ENCODE measurements at places on chromosomes 1 and 21.

DNA sequence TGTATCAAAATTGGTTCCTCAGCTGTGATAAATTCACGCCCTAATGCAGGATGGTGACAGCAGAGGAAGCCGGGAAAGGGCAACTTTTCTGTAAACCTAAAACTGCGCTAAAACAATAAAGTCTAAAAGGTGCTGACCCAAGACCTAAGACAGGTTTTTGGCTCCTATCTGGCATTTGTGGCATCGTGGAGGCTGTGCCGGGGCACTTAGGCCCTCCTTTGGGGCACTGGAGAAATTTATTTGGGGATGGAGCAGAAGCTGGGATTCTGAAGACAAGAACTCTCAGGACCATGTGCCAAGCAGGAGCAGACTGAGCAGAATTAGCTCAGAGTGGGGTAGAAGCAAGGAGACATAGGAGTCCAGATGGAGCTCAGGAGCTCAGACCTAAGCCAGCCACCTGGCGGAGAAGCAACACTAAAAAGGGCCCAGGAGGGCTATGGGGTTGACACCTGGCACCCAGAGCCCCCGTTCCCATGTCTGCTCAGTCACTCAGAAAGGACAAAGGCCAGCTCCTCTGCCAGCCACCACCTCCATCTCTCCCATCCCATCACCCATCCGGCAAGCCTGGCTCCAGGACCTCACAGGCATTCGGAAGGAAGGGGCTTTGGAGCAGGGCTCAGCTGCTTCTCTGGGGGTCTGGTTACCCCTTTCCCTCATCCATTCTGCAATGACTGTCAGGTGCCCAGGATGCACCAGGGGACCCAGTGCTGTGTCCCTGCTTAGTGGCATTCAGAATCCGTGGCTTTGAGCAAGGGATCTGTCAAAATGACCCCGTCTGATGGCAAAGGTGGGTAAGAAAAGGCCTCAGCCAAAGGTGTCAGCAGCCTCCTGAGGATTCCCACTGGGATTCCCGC is 347.7 kb downstream of the NPHP4 start:
- no peak for DNase-seq

- DNase-seq: no peak
Measured at GRCh38 chr1:177385760-177386698, 215.3 kb downstream of the BRINP2 start.

DNA sequence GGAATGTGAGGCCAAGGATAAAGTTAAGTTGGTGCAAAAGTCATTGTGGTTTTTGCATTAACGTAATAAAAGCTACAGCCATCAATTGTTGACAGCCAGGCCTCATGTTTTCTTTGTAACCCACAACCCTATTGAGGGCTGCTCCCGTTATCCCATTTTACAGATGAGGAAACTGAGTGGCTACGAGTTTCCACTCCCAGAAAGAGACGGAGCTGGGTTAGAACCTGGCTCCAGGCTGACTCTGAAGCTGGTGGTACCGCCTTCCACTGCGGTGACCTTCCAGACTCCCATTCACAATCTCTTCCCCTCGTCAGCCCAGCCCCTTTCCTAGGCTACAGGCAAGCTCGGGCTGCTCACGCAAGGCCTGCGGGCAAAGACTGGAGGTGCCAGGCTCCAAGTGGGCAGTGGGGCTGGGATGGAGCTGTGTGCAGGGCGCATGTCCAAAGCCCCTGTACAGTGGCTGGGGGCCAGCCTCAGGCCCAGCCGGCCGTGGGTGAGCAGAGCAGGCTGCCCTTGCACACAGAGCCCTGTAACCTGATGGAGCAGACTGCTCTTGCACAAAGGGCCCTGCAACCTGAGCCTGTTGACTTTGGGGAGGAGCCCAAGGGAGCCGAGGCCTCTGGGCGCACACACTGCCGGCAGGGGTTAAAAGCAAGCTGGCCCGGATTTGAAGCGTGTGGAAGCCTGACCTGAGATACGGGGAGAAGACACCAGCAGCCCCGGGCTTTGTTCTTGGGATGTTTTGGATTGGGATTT is 97.4 kb upstream of the TMPRSS2 start:
- DNase-seq: no peak

DNA sequence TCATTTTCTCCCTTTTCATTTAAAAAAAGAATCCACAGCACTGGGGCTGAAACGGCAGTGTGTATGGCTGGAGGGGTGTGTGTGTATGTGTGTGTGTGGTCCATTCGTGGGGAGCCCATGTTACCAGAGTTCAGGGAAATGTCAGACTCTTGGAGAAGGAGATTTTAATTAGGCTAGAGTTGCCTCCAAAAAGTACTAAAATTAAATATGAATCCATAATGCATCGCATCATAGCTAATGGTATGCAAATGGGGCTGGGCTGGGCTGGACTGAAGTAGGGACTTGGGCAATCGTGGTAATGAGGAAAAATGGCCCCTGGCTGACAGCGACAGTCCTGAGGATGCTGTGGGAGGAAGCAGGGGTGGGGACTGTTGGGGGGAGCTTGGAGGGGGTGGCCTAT is 24.8 kb downstream of the GRIK3 start:
- no peak for DNase-seq

DNA sequence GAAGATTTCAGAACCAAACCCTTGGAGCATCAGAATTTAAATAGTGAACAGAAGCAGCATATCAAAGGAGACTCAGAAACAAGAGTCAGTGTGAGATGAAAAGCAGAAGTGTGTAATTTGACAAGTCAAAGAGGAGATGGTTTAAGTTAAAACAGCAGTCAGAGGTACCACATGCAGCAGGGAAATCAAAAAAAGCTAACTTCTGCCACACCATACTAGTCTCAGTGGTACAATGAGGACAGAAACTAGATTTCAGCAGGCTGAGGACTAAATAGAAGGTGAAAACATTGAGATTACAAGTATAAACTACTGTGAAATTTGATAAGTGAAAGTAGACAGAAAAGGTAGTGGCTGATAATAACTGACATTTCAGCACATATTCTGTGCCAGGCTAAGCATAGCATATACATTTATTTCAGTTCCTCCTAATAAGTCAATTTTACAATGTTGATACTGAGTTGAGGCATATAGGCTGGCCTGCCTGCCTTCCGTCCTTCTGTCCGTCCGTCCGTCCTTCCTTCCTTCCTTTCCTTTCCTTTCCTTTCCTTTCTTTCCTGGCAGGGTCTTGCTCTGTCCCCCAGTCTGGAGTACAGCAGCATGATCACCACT is 12.6 kb downstream of the SUCO start:
- no peak for DNase-seq

DNA sequence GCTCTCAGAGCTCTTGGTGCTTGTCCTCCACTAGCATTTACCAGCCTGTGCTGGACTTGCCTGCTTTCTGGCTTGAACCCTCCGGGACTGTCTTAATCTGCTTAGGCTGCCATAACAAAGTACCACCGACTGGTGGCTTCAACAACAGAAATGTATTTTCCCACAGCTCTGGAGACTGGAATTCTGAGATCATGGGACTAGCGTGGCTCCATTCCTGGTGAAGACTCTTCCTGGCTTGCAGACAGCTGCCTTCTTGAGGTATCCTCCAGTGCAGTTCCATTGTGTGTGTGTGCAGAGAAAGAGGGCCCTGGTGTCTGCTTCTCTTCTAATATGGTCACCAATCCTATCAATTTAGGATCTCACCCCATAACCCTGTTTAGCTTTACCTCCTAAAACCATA is 22.0 kb upstream of the RCAN1 start:
- no peak for DNase-seq

- DNase-seq: no peak
Measured at GRCh38 chr1:48853006-48853405, 76.3 kb upstream of the BEND5 start.

GRCh38 chr1:2629627-2630497 is 3.0 kb downstream of the MMEL1 start:
- DNase-seq: no peak

- no peak for DNase-seq
Measured at GRCh38 chr21:45576838-45577737, 34.8 kb upstream of the SLC19A1 start.

- DNase-seq: no peak
Measured at GRCh38 chr1:160723332-160723731, 11.7 kb upstream of the CD48 start.

All from HEK293T (cell line).